ENCODE measurements at places on chromosomes 11 and 22.

DNA sequence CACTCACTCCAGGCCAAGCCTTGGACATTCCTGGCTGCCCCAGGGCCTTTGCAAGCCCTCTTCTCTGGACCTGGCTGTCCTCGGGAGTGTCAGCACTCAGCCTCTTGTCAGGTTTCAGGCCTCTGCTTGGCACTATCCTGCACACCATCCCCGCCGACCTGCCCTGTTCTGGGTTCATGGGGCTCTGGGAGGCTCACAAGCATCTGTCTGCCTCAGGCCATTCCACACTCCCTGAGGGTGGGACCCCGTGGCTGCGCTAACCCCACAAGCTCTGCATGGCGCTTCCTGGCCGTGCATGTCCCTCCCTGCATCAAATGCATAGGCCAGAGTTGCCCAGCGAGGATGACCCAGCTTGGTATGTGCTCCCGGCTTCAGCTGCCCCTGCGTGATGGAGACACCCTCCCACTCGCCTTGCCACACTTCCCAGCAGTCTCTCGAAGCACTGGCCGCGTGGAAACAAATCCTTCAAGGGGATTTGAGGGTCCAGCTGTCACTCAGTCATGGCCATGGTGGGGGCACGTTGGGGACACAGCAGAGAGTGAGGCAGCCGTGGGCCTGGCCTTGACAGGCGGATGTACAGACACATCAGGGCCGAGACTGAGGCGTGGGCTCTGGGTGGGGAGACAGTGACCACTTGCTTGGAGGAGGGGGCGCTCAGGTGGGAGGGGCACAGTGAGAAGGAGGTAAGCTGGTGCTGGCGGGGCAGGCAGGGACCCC, 87.3 kb downstream of the KCNQ1 start:
- DNase-seq = no peak

- no peak for DNase-seq
Measured at GRCh38 chr22:18109410-18110193, 1.0 kb upstream of the TUBA8 start.

DNA sequence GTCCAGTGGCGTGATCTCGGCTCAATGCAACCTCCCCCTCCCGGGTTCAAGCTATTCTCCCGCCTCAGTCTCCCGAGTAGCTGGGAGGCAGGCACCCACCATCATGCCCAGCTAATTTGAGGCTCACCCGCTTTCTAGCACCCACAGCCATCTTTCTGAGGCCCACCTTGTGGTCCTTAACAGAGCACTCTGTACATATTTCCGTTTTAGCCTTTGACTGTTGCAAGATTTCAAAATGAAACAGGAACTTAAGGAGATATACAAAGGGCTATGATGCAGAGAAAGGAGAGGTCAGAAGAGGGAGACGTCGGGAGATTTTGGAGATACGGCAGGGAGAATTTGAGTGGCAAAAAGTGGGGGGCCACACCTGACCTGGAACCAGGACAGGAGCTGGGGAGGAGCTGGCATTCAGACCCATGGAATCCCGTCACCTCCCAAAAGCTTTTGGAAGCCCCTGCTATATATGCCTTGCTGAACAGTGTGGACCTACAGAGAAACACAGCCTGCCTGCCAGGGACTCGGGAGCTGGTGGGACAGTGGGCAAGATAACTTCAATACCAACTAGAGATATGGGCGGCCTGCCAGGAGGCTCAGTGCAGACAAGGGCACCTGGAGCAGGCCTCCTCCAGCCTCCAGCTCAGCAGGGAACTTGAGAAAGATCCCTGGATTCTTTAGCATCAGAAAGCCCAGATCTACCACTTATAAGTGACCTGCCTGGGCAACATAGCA, 8.0 kb upstream of the CLCF1 start:
- no peak for DNase-seq

GRCh38 chr11:109957000-109957399, 136.2 kb upstream of the ZC3H12C start:
- no peak for DNase-seq

GRCh38 chr11:123193742-123194141, 1.3 kb downstream of the CLMP start:
- DNase-seq = no peak

DNA sequence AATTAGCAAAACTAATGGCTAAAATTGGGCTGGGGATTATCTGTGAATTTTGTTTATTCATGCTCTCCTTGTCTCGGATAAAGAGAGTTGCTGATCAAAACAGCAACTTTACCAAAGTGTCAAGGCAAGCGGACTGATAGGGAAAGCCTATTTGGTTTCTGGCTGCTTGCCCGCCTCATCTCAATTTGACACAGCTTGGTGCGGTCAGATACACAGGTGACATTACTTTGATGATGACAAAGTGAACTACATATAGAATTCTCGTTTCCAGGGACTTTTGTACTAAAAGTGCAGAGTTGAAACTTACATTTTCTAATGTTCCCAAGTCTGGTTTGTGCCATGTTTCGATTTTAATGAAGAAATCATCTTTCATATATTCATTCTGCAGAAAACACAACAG, 22.8 kb downstream of the PITPNB start:
- DNase-seq = no peak

- no peak for DNase-seq
Measured at GRCh38 chr11:127888386-127888785, 699.0 kb downstream of the ETS1 start.

- peak; percentile 72 for DNase-seq
Measured at GRCh38 chr22:39316440-39317083, 2.9 kb downstream of the RPL3 start.

DNA sequence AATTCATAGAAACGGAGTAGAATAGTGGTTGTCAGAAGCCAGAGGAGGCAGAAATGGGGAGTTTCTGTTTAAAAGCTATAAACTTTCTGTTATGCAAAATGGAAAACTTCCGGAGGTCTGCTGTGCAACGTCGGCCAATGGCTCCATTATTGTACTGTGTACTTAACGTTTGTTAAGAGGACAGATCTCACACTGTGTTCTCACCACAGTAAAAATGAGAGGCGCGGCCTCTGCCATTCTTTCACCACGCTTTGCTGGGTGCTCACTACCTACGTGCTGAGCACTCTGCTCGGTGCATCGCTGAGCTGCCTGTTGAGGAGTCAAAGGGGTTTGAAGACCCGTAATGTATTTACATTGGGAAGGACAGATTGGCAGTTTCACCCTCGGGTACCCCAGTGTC, 218.8 kb upstream of the B3GAT1 start:
- no peak for DNase-seq

GRCh38 chr11:27965559-27965958, 142.4 kb downstream of the KIF18A start:
- no peak for DNase-seq

- DNase-seq = no peak
Measured at GRCh38 chr11:44747836-44748235, 21.1 kb downstream of the TSPAN18 start.

DNA sequence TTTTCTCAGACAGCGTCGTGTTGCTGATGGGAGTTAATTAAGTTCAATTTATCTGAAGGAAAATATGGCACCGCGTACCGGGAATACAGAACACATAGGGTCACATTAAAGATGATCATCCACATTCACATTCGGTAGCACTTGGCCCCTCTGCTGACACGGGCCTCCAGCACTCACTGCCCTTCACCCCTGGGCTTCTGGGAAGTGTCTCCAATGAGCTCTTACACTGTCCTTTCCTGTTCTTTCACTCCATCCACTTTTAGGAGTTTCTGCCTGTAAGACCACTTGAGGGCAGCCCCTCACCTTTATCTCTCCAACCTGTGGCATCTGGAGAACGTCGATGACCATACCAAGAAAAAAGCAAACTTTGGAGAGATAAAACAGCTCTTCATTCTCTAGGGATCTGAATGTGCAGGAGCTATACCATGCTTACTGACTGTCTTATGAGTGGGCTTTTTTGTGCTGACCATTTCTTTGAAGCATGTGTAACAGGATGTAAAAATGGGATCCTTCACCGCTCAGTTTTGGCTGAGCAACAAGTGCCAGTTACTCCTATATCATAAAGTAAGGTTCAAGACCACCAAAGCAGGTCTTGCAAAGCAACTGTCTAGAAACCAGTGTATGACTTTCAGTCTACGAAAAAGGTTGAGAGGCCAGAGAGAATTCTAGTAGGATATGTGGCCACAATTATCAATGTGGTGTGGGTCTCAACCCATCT, 1.1 kb upstream of the SERGEF start:
- no peak for DNase-seq

DNA sequence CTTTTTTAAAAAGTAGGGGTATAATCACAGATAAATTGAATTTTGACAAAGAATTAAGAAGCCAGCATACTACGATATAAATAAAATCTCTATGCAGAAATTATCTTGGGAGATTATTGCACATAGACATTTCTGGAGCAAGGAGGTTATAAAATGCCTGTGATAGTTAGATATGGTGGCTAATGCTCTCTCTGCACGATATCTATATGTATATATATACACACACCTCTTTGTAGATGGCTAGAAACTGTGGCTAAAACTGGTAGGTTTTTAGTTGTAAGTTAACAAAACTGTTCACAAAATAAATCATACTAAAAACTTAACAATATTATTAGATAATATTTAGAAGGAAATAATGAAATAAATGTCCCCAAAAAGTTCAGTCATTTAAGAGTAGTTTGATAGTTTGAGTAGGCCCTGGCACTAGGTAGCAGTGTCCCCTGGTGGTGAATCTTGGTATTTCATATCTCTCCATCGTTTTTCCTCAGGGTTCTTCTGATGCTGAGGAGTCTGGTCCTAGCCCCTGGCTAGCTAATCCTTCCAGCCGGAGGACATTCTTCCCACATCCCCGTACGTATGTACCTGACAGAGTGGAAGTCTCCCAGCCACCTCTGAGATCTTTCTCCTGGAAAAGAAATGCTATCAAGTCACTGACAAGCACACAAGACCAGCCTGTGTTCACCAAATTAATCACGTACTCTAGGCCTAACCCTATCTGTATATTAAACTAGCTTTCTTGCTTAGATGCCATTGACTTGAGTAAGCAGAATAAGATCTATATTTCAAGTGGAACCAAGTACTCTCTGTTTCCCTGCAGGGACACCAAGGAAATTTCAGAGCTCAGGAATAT, 32.2 kb downstream of the ART5 start:
- no peak for DNase-seq

- no peak for DNase-seq
Measured at GRCh38 chr22:23384431-23384830, 195.7 kb downstream of the IGLL1 start.

DNA sequence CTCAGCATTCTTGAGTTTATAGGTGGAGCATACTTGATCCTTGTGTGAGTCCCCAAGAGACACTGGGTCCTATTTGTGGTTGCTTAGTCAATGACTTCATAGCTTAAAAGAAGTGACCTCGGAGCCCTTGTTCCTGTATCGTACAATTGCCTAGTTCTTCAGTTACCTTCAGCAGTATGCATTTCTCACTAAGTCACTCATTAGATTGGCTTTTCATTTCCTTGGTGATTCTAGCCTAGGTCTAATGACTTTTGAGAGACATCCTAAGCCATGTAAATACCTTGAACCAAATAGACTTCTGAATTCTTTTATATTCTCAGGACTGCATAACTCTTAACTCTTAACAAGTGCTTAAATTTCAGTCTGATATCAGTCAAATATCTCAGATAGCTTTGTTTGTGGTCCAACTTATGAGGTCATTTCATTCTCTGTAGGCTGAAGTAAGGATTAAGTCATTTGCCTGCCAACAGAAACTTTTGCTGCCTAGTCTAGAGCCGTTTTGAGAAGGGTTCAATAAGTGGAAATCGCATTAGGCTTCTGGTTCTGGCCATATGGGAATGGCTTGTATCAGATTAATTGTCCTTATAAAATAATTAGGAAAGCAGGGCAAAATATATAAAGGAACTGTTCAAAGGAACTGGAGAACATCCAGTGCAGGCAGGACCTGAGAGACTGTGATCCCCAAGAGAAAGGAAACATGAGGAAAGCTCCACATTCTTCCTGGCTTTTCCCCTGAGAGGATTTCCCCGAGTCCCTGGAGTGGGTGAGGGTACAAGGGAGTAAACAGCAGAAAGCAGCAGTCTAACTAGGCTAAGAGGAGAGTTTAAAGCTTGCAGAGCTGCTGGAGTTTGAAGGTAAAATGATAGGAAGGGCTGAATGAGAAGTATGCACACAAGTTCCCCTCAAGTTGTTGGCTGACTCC, 39.9 kb downstream of the TRAF6 start:
- DNase-seq = no peak

Data from stimulated activated CD4-positive, alpha-beta T cell treated with anti-CD3 and anti-CD28 coated beads, Interleukin-12 subunit alpha, Interleukin-12 subunit beta, amount 100 ng/mL, for 4 hours (primary cell).